ENCODE measurements at places on chromosomes 5 and 9.

GRCh38 chr5:103345461-103345860, 86.9 kb downstream of the MACIR start:
- DNase-seq, result no peak

DNA sequence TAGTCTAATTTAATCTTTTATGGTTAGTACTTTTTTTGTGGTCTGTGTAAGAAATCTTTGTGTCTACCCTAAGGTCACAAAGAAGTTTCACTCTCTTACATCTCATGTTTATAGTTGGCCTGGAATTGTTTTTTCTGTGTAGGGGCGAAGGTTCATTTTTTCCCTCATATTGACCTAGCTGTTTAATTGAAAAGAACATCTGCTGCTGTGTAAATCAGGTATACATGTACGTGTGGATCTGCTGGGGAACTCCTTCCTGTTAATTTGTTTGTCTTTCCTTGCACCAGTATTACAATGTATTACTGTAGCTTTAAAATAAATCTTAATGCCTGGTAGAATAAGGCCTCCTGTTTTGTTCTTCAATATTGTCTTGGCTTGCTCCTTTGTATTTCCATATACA, 37.8 kb downstream of the EXOSC2 start:
- no peak for DNase-seq

DNA sequence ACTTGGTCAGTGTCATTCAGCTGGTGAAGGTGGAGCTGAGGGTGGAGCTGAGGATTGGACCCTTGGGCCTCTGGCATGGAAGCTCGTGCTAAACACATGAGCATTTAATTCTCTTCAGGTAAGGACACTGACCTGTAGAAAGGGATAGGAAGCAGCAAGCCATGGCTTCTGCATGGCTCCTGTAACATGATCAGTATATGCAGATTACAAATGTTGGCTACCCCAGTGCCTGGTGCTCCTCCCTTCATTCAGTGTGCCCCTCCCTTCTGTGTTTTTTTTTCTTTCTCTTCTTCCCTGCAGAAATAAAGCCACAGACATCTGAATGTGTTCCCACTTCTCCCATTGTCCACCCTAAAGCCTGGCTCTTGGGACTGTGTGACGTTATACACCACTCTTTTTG, 52.9 kb downstream of the ARHGAP26 start:
- no peak for DNase-seq

DNA sequence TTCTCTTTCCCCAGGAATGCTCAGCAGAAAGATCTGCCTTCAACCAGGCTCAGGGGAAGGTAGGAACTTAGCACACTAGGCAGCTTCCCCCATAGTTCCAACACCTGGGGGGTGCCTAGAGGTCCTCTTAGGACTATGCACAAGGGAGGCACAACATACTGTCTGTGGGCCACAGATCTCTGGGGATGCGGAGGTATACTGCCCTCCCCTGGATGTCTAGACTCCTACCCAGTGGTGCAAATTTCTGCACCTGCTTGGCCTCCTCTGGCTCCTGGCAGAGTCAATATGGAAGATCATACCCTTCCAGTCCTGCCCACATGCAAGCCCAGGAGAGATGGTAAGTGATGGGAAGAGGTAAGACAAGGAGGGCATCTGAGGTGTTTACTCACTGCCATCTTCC, 247.5 kb upstream of the DAPK1 start:
- DNase-seq, result no peak

- DNase-seq, result no peak
Observed at GRCh38 chr9:88998911-88999310, 7.6 kb downstream of the S1PR3 start.

DNA sequence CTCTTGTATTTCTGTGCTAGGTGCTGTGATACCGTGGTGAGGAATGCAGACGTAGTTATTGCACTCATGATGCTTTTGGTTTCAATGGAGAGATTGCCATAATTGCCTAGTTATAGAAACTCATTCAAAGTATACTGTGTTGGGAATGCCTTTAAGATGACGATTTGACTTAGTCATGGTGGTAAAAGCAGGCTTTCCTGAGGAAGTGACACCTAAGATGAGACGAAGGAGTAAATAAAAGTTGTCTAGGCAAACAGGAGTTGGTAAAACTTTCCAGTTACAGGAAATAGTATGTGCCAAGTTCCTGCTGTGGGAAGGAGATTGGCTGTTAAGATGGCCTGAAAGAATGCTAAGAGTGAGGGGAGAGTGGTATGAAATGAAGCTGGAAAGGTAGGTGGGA, 48.1 kb downstream of the FOCAD start:
- no peak for DNase-seq

Data from WERI-Rb-1 (cell line).